ENCODE measurements at places on chromosomes 7 and 10.
A peak's percentile ranks its signal among the peaks of the same experiment; 100 is the strongest.

GRCh38 chr7:136664537-136664936, 203.9 kb upstream of the CHRM2 start:
- no peak for ATAC-seq

GRCh38 chr10:32556783-32557395, 110.9 kb downstream of the CCDC7 start:
- no peak for ATAC-seq

GRCh38 chr10:52316001-52316400, 1.9 kb downstream of the DKK1 start:
- ATAC-seq: no peak

- ATAC-seq: peak; percentile 84
Observed at GRCh38 chr7:124784879-124785818, 19.6 kb upstream of the GPR37 start.

GRCh38 chr10:117551330-117552155, 9.0 kb downstream of the EMX2 start:
- no peak for ATAC-seq

GRCh38 chr7:38410056-38410455, 136.6 kb upstream of the TARP start:
- no peak for ATAC-seq

DNA sequence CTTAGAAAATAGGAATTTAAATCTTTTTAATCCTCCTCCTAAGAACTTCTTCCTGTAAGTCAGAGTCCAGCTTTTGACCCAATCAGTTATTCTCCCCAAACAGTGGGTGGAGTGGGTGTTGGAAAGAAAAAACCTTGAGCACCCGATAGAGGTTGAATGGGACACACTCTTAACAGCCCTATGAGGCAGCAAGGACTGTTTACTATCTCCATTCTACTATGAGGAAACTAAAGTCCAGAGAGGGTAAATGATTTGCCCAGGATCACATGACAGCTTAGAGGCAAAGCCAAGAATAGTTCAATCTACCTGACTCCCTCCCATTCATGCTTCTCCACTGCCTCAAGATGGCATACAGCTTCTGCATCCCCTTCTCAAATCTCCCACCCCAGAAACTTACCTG, 57.6 kb upstream of the SLC35B4 start:
- no peak for ATAC-seq

DNA sequence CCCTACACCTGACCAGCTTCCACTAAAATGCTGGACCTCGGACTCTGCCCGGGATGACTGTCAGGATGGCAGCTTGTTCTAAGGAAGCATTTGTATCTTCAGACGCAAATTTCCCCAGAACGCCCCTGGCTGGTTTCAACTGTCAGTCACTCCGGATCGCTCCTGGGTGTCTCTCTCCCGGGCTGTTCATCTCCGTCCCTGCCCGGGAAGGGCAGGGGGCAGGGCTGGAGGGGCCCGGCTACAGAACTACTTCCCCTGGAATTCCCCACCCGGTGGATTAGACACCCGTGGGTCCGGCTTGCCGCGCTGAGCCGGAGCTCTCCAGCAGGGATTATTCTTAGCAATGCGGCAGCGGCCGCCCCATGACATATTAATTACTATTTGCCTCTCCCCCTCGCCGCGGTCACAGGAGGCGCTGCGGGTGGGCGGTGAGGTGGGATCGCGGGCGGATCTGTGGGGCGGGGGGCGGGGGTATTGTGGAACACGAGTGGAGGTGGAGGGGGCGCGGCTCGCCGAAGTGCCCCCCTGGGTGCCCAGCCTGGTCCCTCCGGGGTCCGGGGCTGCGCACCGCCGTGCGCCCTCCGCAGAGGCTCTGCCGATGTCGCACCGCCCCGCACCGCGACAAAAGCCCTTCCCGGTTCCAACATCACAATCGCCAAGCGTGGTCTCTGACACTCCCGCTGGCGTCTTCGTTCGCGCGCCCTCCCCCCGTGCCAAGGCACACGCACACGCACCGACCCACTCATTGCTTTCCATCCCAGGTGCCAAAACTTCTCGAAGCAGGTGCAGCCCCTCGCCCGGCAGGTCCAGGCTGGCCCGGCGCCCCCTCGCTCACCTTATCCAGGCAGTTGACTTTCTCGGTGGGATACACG, 276.1 kb upstream of the NEBL start:
- ATAC-seq: peak; percentile 6

GRCh38 chr7:65798111-65799075, 74.5 kb upstream of the VKORC1L1 start:
- ATAC-seq: no peak

- ATAC-seq: no peak
Observed at GRCh38 chr7:25173184-25173583, 48.1 kb upstream of the CYCS start.

- ATAC-seq: peak; percentile 6
Observed at GRCh38 chr7:106273009-106273668, 11.6 kb downstream of the NAMPT start.

DNA sequence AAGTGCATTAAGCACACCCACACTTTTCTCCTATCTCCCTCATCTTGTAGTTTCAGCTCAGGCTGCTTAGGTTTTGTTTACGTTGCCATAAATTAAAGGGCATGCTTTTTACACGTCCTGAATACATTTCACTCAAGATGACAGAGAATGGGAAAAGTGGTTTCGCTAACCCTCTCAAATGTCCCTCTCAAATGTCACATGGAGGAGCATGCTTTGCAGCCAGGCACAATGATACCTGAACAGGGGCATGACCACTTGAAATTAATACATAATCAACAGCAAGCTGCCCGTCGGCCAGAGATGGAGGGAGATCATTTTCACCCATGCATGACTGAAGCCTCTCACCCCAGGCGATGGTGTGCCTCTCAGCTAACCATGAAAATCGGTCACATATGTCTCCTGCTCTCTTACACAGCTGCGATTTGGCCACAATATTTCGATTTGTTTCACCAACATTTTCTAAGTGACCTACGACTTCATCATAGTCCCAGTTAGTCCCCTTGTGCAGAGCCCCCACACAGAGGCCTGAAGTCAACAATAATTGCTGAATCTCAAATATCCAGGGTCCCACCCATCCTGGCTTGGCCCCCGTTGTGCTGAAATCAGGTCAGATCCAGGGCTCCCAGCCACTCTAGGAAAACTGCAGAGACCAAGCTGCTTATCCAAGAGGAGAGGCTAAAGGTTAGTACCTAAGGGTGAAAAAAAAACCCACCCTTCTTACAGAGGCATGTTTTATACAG, 373.9 kb upstream of the NFE2L3 start:
- no peak for ATAC-seq

DNA sequence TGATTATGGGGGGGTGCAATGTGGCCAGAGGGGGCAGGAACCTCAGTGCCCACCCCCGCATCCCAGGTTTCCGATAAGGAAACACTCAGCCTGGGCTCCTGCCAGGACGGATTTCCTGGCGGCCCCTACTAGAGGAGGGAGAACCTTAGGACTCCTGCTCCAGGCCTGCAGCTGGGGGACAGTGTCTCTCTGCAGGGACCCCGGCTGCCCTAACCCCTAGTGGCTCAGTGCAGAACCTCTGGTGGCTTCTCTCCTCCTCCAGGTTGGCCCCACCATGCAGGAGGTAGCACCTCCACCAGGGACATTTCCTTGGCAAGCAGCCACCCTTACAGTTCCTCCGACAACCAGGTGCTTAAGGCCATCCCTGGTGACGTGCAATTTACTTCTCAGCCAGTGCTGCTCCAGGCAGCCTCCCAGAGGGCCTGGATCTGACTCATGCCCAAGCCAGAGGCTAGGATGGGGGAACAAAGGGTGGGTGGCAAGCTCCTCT, 31.9 kb downstream of the SH2B2 start:
- ATAC-seq: peak; percentile 69

DNA sequence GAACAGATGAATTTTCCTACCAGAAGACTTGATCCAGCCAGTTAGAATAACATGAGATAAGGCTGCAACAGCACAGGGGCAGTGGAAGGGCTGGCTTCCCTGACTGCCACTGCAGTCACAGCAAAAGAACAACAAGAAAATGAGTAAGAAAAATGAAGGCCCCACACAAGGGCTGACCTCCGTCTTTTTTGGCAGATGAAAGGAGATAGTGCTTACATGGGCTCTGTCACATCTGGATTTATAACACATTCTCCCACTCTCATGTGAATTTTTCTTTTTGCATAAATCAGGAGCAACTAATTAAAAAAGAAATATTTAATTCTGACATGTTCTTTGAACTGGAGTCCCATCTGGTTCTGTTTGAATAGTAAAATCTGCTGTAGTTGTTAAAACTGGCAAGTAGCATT, 99.6 kb downstream of the NRP1 start:
- ATAC-seq: no peak

- no peak for ATAC-seq
Observed at GRCh38 chr10:1119027-1119426, 62.8 kb downstream of the WDR37 start.

DNA sequence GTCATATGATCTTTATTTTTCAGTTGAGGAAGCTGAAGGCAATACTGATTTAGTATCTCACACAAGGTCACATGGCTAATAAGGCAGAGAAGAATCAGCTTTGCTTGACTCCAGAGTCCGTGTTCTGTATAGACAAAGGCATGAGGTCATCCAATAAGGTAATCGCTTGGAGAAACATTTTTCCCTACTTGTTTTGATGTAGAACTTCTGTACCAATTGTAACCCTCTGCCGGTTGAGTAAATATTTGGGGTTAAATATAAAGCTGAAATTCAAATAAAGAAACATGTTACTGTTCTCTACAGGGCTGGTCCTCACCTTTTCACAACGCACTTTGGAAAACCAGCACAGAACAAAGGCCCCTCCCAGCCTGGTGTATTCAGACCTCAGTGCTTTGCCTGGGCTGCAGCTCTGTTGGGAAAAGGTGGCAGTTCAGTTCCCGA, 83.0 kb upstream of the INSYN2A start:
- no peak for ATAC-seq

DNA sequence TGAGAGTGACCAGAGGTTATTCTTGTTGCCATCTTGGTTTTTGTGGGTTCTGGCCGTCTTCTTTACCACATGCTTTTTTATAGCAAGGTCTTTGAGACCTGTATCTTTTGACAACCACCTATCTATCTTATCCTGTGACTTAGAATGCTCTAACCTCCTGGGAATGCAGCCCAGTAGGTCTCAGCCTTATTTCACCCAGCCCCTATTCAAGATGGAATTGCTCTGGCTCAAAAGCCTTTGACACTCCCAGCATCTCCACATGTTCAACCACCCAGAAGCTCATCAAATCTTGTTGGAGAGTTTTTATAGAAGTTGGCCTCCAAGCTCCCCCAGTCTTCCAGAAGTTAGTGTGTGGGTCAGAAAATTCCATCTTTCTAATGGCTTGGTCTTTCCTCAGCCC, 464.3 kb upstream of the NRP1 start:
- no peak for ATAC-seq

DNA sequence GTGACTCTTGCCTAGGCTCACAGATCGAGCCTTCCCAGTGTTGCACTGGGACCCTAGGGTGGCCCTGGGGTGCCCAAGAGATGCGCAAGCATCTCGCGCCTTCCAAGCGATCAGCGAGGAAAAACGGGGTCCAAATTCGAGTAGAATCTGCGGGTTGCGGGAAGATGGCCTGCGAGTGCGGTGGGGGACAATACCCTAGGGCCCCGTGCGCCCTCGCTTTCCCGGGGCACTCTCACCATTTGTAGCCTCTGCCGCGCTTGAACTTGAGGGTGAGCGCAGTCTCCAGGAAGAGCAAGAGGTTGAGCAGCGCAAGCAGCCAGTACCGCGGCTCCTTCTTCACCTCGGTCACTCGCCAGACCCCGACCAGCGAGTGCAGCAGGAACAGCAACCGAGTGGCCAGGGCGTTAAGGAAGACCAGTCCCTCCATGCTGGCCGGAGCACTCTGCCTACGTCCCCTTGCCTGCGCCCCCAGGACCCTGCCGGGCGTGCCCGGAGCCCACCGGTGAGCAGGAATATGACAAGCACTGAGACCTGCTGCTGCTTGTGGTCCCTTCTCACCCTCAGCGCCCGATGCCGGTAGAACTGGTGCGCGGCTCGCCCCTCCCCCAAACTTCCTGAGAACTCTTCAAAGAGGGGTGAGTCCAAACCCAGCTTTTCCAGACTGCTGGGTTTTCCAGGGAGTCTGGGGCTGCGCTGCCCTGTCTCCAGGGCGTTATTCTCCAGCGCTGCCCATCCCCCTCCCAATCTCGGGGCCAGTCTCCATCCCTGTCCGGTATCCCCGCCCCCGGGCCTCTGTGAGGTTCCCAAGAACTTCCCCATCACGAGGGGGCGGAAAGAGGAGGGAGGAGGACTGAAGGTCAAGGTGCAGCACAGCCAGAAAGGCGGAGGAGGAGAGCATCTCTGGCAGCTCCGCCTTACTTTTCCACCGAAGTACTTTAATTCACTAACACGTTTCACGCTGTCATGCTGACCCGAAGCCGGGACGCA, at the start of gene TMEM26:
Gene TMEM26 (minus strand): TSS at position 727 of the 987 bp plus-strand sequence. CDS start 300 bp downstream, at position 427.
- ATAC-seq: no peak

GRCh38 chr10:10977226-10977956, 40.3 kb upstream of the CELF2 start:
- ATAC-seq: no peak

DNA sequence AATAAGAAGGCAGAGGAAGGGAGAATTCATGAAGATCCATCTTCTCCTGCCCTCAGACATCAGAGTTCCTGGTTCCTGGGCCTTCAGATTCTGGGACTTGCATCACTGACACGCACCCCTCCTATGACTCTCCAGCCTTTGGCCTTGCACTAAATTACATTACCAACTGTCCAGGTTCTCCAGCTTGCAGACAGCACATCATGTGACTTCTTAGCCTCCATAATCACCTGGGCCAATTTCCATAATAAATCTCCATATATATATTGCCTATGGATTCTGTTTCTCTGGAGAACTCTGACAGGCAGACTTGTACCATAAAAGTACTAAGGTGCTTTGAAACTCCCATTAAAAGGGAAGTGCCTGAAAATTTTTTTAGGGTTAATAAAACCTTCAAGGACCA, 23.2 kb downstream of the RSU1 start:
- ATAC-seq: no peak

DNA sequence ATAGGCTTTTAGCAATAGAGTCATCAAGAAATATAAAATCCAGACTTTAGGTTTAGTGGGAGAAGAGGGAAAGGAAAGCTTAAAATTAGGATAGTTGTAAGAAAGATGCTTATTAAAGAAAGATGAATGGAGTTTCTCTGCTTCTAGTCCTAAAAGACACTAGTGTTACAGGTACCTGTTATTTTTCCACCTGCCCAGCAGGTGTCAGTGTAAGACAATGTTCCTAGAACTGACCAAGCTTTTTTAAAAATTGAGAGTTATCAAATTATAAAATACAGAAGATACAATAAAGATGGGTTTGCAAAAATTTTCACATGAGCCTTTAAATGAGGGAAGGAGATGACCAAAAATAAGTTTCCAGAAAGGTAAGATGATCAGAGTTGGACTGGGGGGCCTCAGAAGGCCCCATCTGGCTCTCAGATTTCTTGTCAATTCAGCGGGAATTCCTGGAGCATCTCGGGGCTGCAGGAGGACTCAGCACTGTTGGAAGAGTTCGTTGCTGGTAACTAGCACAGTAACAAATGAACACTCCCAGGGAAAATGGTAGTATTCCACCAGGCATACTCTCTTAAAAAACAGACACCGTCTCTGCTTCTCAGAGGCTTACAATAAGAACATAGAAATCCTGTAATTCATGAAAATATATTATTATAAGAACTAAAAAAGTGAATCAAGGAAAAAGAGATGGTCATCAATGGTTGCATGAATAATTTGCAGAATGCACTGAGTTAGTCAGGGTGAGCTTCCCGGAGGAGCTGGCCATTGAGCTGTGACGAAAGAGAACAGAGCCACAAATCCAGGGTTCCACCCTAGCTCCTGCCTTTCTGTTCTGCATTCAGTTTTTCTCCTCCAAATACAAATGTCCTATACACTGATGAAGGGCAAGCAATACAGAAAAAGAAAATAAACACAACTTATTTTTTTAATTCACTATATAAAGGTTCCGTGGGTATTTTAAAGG, 71.8 kb upstream of the PIK3CG start:
- peak; percentile 43 for ATAC-seq

Measured in esophagus mucosa (tissue), 1 donor.